ENCODE measurements at places on chromosomes 3 and 15.

GRCh38 chr3:3578718-3579117, 220.5 kb upstream of the LRRN1 start:
- no peak for DNase-seq

DNA sequence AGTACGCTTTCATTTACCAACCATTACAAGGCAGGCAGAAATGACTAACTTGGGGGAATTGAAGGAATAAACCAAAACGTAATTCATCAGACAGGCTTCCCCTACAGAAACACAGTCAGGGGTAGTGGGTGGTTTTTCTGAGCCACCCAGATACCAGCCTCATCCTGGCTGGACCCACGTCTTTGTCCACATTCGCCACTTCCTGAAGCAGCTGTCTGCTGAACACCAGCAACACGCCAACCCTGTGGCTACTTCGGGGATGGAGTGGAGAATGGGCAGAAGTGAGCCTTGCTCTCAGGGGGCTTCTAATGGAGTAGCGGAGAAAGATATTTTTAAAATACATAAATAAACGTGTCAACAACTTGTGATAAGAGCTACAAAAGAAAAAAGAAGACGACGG, 40.1 kb downstream of the SYNM start:
- DNase-seq: no peak

DNA sequence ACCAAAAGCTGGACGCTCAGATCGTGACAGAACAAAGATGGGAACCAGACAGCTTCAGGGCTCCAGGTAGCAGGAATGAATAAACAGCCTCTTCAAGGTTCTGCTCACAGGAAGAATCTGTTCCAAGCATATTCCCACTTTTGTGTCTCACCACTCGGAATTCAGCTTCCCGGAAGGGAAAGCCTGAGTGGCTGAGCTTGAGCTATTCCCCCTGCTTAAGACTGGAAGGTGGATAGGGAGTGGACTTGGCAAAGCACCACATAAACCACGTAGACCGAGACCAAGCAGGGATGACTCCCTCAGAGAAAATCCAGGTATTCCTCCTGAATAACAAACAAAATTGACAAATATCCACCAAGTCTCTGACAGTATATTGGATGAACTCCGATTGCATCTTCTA, 180.2 kb upstream of the NR2F2 start:
- no peak for DNase-seq

- DNase-seq: no peak
Observed at GRCh38 chr3:180408654-180409053, 193.3 kb upstream of the TTC14 start.
